ENCODE measurements at places on chromosomes 12 and 14.
A peak's percentile ranks its signal among the peaks of the same experiment; 100 is the strongest.

- H3K27me3 ChIP-seq: no peaks in the 10 kb centered on the region
- H3K4me1 ChIP-seq: no peaks in the 10 kb centered on the region
- H3K27ac ChIP-seq: no peak overlapping the region
- no peaks in the 10 kb centered on the region for H3K36me3 ChIP-seq
- no peak overlapping the region for H3K4me3 ChIP-seq
Measured at GRCh38 chr12:101277443-101277842, 2.5 kb upstream of the UTP20 start.

- peaks cover 10% of the 10 kb centered on the region for H3K4me1 ChIP-seq
- H3K27me3 ChIP-seq: no peaks in the 10 kb centered on the region
- no peaks in the 10 kb centered on the region for H3K36me3 ChIP-seq
- DNase-seq: no peak
- H3K4me3 ChIP-seq: no peak overlapping the region
Measured at GRCh38 chr12:122064780-122065588, 13.6 kb upstream of the MLXIP start.

DNA sequence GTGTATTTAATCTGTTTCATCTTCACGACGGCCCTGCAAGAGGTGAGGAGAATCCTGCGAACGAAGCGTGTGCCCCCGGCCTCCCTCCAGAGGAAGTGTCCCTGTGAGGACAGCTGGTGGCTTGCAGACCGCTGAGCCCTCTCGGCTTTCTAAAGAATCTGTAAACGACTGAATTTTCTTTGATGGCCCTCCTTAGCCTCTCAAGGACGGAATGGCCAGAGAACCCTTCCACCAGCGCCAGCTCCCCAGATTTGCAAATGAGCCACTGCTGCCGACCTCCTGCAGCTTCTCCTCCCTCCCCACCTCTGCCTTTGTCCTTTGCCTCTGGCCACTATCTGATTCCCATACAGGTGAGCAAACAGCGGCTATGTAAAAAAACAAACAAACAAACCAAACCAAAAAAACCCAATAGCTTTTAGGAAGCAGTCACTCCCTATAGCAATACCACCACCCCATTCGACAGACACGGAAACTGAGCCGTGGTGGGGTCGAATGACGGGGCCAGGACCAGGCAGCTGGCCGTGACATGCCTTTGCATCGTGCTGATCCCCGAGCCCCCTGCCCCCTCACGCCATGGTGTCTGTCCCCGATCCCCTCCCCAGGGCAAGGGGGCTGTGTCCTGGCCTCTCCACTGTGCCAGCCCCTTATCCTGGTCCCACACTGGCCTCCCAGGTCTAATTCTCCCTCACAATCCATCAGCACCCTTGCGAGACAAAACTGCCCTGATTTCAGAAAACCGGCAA, 23.6 kb downstream of the RFLNA start:
- H3K27ac ChIP-seq: no peak overlapping the region
- H3K4me3 ChIP-seq: no peak overlapping the region
- H3K36me3 ChIP-seq: peaks cover 1% of the 10 kb centered on the region
- H3K4me1 ChIP-seq: no peaks in the 10 kb centered on the region
- H3K27me3 ChIP-seq: no peaks in the 10 kb centered on the region

DNA sequence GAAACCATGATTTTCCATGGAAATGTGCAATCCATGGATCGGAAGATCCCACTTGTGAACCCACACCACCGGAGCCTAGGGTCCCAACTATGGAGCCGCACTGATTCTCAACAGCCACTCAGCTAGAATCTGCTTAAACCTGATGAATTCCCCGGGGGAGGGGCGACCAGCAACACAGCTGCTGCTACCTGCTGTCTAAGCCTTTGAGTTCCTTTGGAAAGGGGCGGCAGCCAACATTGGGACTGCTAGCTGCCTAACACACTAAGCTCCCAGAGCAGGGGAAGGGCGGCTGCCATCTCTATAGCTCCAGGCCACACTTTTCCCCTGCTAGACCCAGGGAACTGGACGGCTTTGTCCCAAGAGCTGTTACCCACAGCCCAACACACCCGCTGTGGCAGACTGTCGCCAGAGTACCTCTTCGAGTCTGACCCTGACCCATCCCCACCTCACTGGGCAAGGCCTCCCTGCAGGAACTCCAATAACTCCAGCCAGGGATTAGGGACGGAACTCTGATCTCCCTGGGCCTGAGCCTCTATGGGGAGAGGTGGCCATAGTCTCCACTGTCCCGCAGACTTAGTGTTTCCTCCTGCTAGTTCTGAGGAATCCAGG, 205.8 kb upstream of the SLC16A7 start:
- H3K27ac ChIP-seq: no peak overlapping the region
- DNase-seq: no peak
- no peaks in the 10 kb centered on the region for H3K36me3 ChIP-seq
- no peaks in the 10 kb centered on the region for H3K27me3 ChIP-seq
- no peak overlapping the region for H3K4me3 ChIP-seq

DNA sequence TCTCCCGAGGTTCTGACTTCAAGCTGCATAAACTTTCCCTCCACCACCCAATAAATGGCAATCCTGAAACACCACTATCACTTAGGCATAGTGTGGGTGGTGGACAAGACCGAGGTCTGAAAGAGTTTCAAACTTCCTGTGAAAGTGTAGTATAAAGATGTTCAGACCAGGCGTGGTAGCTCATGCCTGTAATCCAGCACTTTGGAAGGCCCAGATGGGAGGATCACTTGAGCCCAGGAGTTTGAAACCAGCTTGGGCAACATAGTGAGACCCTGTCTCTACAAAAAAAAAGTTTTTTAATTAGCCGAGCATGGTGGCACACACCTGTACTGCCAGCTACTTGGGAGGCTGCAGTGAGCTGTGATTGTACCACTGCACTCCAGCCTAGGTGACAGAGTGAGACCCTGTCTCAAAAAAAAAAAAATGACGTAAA, 61.9 kb downstream of the CCDC92 start:
- H3K36me3 ChIP-seq: no peaks in the 10 kb centered on the region
- DNase-seq: no peak
- no peaks in the 10 kb centered on the region for H3K4me1 ChIP-seq
- H3K27ac ChIP-seq: no peak overlapping the region
- no peak overlapping the region for H3K4me3 ChIP-seq
- H3K27me3 ChIP-seq: no peaks in the 10 kb centered on the region

DNA sequence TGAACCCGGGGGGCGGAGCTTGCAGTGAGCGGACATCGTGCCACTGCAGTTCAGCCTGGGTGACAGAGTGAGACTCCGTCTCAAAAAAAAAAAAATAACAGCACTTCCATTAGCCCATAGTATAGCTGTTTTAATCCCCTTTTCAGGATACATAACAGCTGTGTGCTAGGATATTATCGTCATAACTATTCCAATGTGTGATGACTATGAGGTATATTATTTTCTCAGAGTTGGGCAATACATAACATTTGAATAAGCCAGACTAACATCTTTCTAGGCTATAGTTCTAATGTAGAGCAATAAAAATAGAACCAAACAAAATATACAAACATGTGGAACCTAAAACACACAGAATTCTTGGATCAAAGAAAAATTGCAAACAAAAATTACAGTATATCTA, 57.1 kb downstream of the MARK3 start:
- no peak for DNase-seq
- no peaks in the 10 kb centered on the region for H3K4me1 ChIP-seq
- no peak overlapping the region for H3K27ac ChIP-seq
- H3K36me3 ChIP-seq: no peaks in the 10 kb centered on the region

DNA sequence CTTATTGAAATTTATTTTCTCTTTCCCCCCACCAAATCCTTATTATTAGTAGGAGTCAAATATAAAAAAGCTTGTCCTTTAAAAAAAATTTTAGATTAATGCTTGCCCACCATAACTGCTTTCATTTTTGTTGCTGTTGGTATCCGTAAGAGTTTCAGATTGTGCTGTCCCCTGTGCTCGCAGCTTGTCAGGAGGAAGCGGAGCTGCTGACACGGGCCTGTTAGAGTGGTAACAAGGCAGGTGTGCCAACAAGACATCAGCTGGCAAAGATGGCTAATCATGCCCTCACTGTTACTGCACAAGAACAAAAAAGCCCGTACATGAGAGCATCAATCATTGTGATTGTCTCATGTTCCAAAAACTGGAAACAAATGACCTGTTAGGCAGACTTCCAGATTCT, 148.4 kb downstream of the ALG10B start:
- H3K27ac ChIP-seq: no peak overlapping the region
- DNase-seq: no peak
- H3K4me1 ChIP-seq: no peaks in the 10 kb centered on the region

DNA sequence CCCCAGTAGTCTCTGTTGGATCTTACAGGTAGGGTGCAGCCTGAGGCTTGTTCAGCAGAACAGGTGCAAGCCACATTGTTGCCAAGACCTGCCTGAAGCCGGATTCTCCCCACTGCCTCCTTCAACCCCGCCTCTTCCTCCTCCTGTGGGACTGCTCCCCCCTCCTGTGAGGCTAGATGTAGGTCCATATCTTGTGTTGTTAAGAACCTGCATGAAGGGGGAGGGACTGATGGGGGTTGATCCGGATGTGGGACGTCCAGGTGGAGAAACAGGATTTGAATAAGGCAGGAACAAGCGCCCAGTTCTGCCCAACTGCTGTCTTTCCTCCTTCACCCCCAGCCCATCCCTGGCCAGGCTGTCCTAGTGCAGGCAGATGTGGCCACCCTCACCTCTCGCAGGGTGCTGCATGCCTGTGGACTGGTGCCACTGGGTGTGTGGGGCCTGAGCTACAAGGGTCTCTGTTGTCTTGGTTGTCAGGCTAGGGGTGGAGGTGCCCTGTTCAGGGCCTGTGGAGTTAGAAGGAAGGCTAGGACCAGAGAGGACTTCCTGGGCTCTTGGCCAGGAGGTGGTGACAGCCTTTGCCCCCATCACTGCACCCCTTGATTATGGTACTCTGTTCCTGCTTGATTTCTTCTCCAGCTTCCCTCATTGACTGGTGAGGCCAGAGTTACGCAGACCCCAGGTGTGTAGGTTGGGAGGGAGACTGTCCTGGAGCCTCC, 1.4 kb downstream of the NR4A1 start:
- no peaks in the 10 kb centered on the region for H3K36me3 ChIP-seq
- H3K27me3 ChIP-seq: no peaks in the 10 kb centered on the region
- peak overlapping the region; percentile 57 for H3K4me3 ChIP-seq
- no peak for DNase-seq
- H3K27ac ChIP-seq: peak overlapping the region; percentile 99
- peaks cover 6% of the 10 kb centered on the region for H3K4me1 ChIP-seq

DNA sequence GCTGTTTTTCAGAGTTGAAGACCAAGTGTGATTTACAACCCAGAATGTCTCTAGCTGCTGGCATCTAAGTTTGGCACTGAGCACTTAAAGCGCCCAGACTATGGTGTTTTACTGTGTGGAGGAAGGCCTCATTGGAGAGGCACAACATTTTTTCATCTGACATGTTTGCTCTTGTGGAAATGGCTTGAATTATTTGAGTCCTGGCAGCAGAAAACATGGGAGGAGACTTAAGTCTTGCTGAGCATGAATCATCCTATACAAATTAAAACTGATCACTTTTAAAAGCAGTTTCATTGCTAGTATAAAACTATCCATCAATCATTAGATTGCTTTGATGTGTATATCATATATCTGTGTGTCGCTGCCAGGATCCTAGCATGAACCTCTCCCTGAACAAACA, 85.9 kb upstream of the REP15 start:
- H3K27me3 ChIP-seq: no peaks in the 10 kb centered on the region
- H3K27ac ChIP-seq: no peak overlapping the region
- no peaks in the 10 kb centered on the region for H3K4me1 ChIP-seq
- H3K36me3 ChIP-seq: no peaks in the 10 kb centered on the region
- DNase-seq: no peak

GRCh38 chr12:124904306-124905098, 9.9 kb downstream of the UBC start:
- H3K36me3 ChIP-seq: no peaks in the 10 kb centered on the region
- H3K4me3 ChIP-seq: no peak overlapping the region
- peak overlapping the region; percentile 85 for H3K27ac ChIP-seq

DNA sequence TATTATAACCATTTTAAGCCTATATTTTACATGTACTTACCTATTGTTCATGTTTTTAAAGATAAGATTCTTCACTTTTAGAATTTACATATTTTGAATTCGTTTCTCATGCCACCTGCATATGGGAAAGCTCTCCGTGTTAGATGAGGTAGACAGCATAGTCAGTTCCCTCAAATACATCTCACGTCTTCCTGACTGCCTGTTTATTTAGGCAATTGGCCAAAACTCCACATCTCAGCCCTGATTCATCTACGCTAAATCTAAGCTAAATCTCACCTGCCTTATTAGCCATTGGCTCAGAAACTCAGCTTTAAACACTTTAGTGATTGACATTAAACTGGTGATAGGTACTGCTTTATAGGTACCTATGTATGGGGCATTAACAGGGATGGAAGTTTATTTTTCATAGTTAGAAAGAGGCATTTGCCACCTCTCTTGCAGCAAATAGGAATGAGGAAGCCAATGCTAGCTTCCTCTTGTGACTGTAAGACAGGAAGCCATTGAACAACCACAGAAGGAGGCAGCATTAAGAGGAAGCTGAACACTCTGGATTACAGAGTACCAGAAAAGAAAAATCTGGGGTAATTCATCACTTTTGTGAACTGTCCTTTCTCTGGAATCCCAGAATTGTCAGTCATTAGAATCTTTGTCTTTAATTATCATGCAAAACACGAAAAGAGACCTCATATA, 111.9 kb downstream of the LRFN5 start:
- H3K4me3 ChIP-seq: no peak overlapping the region
- no peaks in the 10 kb centered on the region for H3K4me1 ChIP-seq
- no peak overlapping the region for H3K27ac ChIP-seq
- DNase-seq: no peak
- H3K27me3 ChIP-seq: no peaks in the 10 kb centered on the region

GRCh38 chr12:122244565-122245371, 18.9 kb upstream of the DIABLO start:
- no peaks in the 10 kb centered on the region for H3K36me3 ChIP-seq
- no peak for DNase-seq
- no peaks in the 10 kb centered on the region for H3K27me3 ChIP-seq
- H3K4me1 ChIP-seq: no peaks in the 10 kb centered on the region

GRCh38 chr14:52443506-52443905, 108.8 kb downstream of the TXNDC16 start:
- H3K4me3 ChIP-seq: no peak overlapping the region
- H3K36me3 ChIP-seq: no peaks in the 10 kb centered on the region
- no peaks in the 10 kb centered on the region for H3K4me1 ChIP-seq
- DNase-seq: no peak

DNA sequence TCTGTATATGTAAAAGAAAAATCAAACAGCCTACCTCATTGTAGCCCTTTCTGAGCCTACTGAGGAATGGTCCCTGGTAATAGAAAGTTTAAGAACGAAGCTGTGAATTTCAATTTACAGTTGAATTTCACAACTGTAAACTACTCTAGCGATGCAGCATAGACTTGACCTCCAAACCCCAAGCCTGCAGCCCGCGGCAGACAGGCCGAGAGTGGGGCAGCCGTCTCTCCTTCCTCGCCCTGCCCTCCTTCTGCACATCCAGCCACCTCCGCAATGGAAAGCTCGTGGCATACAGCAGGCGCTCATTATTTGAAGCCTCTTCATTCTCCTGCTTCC, 15.3 kb downstream of the RNASE2 start:
- no peak for DNase-seq
- H3K27ac ChIP-seq: peak overlapping the region; percentile 79
- H3K4me3 ChIP-seq: peak overlapping the region; percentile 76
- H3K27me3 ChIP-seq: no peaks in the 10 kb centered on the region
- peaks cover 5% of the 10 kb centered on the region for H3K4me1 ChIP-seq
- H3K36me3 ChIP-seq: no peaks in the 10 kb centered on the region

Measured in breast epithelium (tissue), 4 donors.